ENCODE measurements at places on chromosomes 11 and 22.

DNA sequence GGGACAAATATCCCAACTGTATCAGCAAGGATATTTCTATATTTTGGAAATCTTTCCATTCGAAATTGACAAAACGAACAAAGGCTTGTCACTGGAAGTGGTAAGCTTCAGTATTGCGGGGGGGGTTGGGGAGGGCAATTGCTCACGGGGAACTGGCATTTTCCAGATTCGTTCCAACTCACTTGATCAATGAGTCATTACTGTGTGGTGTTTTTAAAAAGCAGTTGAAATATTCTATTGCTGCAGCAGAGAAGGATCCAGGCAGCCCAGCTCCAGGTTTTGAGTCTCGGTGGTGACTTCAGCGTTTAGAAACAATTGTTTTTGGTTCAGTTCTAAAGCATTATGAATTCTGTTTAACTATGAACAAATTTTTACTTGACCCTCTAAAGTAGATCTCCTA is 33.8 kb upstream of the FBLN1 start:
- no peak for DNase-seq

GRCh38 chr11:3803726-3804495 is 4.4 kb upstream of the PGAP2 start:
- DNase-seq, result no peak

DNA sequence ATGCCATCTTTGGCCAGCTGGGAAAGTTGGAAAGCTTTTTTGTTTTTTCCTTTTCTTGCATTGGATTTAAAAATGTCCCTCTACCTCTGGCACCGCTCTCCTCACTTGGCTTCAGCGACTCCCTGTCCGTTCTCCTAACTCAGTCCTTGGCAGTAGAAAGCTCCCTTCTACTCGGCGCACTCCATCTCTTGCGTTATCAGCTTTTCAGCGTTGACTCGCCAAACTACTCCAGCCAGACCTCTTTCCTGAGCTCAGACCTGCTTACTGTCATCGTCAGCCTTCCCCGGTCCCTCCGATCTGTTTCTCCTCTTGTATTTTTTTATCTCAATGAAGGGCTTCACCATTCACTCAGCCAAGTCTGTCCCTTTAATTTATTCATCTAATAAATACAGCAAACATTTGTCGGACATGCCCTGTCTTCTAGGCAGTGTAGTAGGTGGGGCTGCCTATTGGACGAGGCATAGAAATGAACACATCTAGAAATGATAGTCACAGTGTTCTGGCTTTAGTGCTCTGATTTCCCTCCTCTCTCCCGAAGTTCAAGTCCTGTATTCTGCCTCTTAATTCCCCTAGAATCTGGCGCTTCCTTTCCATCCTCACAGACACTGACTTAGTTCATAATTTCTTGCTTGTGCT is 839 bp downstream of the CEP164 start:
- DNase-seq, result no peak

GRCh38 chr11:106156290-106156937 is 79.0 kb downstream of the AASDHPPT start:
- DNase-seq, result peak; percentile 51

GRCh38 chr11:26231252-26231661 is 100.7 kb upstream of the ANO3 start:
- DNase-seq, result no peak

GRCh38 chr11:108945341-108945740 is 280.5 kb downstream of the DDX10 start:
- DNase-seq, result no peak

GRCh38 chr11:75429902-75430713 is 2.9 kb downstream of the KLHL35 start:
- DNase-seq, result no peak

- no peak for DNase-seq
Measured at GRCh38 chr22:45546333-45547015, 43.8 kb downstream of the FBLN1 start.

GRCh38 chr11:118827118-118827517 is 36.2 kb upstream of the DDX6 start:
- no peak for DNase-seq

- DNase-seq, result no peak
Measured at GRCh38 chr11:34063061-34063795, 11.7 kb downstream of the CAPRIN1 start.

- no peak for DNase-seq
Measured at GRCh38 chr22:31828739-31829138, 74.9 kb downstream of the DEPDC5 start.

DNA sequence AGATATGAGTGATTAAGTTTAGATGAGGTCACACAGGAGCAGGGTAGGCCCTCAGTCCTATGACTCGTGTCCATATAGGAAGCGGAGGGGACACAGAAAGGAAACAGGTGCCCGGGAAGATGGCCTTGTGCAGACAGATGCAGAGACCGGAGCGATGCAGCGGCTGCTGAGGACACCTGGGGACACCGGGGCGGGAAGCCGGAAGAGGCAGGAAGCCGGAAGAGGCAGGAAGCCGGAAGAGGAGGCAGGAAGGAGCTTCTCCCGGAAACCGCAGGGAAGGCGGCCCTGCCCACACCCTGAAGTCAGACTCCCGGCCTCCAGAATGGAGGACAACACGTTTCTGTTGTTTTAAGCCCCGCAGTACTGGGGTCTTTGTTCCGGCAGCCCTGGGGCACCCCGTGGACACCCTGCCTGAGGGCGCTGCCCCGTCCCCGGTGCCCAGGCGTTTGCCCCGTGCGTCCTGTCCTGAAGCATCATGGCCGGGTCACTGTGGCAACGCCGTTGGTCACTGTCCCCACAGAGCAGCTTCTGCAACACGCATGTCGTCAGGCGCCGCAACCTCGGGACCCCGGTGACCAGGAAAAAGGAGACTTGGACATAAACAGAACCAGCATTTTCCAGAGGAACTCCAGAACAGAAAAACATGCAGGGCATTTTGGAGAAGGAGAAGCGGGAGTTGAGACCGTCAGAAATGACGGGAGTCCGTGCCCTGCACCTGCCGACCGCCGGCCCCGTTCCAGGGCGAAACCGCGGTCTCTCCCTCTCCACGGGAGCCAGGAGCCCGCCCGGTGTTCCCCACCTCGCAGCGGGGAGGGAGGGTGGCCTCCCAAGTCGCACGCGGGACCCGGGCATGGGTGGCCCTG is 103.4 kb downstream of the BRD1 start:
- no peak for DNase-seq

- DNase-seq, result no peak
Measured at GRCh38 chr11:32573228-32573627, 10.4 kb upstream of the EIF3M start.

DNA sequence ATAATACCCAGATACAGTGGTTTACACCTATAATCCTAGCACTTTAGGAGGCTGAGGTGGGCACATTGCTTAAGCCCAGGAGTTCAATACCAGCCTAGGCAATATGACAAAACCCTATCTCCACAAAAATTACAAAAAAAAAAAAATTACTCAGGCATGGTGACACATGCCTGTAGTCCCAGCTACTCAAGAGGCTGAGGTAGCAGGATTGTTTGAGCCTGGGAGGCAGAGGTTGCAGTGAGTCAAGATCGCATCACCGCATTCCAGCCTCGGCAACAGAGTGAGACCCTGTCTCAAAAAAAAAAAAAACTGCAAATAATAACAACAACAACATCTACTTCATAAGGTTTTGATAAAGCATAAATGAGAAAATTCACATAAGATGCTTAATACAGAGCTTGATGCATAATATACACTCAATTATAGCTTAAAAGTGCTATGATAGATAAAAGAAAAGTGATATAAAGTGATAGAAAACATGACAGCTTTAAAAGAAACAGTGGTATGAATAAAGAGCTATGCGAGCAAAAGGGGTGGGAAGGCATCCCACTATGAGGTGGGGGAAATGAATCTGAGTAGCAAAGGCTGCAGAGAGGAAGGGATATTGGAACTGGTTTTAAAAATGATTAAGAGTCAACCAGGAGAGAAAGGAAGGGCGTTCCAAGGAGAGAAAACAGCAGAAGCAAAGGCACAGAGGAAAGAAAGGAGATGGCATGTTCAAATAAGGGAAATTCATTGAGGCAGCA is 197.6 kb downstream of the KIF18A start:
- DNase-seq, result no peak

DNA sequence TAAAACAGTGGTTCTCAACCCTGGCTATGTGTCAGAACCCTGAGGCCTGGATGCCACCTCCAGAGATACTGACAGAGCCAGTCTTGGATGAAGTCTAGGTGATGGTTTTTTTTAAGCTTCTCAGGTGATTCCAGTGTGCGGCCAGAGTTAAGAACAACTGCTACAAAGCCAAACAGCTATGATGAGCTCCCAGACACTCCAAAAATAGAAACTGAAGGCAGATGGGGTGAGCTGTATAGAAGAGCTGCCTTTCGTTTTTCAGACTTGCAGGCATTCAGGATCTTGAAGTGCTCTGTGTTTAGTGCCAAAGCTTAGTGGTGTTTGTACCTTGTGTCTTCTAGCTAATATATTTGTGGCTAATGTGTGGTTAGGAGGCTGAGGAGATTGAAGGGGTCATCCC is 14.2 kb downstream of the SCUBE2 start:
- DNase-seq, result no peak

DNA sequence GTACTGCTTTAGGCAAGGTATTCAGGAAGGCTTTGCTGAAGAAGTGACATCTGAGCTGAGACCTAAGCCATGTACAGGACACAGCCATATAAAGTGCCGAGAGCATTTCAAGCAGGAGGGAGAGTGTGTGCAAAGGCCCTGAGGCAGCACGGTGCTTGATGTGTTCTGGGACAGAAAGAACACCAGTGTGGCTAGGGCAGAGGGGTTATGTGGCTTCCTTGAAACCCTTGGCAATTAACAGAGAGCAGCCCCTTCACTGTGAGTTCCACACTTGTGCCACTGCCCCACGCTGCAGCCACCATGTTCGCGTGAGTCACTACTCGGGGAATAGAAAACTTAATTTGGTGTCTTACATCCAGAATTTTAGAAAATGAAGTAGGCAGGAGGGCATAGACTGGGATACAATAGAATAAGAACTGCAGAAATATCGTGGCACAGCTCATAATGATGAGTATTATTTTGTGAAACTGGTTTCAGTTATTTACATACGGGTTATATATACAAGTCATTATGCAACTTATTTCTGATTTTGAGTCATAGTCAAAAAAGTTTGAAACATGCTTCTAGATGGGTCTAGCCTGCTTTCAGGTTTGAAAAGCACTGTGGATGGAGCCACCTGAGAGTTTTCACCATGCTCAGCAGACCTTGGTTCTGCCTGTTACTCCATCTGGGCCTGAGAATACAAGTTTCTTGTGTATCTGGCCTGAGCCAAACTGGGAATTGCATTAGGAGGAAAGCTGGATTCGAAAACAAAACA is 11.8 kb downstream of the IL10RA start:
- DNase-seq, result no peak

GRCh38 chr22:32809786-32810554 is 8.5 kb downstream of the TIMP3 start:
- no peak for DNase-seq

DNA sequence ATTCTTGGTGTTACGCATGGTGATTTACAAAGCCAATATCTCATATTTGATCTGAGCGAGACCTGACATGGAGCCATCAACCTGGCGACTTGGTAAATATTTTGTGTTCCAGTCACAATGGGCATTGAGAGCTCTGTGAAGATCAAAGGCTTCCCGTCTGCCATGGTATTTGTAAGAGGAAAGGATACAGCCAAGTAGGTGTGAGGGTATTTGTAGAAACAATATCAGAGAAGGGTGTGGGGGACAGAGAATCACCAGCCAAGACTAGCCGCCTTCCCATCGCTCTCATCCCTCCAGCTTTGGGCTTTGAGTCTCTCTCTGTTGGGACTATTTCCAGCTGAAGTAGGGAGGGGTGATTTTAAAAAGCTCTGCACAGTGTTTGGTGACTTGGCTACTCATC is 173.4 kb upstream of the BDNF start:
- no peak for DNase-seq

DNA sequence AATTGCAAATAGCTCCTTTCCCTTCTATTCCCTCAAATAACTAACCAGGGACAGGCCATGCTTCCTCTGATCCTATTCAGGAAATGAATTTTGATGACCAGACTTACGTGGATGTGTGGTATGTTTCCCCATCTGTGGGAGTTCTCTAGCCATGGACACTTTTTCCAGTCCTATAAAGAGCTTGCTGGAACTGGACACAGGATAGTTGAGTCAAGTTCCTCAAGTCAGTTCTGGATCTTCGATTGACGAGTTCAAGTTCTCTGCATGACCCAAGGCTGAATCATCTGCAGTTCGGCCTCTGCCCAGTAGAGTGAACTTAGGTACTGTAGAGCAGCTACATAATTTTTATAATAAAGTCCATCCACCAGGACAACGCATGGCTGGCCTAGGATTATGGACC is 52.7 kb upstream of the CCND1 start:
- DNase-seq, result no peak

Data from hippocampal formation (tissue), 2 donors.